ENCODE measurements at places on chromosomes 1 and 21. TPM values are rescaled to one million over a fixed set of nuclear protein-coding genes. Genes with fewer than 3 reads are reported as not detected.

Gene NCF2
- 0.45 TPM for polyA plus RNA-seq

Gene TNFAIP8L2
- 0.49 TPM for polyA plus RNA-seq

Gene SPRR1B
- polyA plus RNA-seq, result not detected

Gene AMY1B
- not detected for polyA plus RNA-seq

Gene MPZ
- polyA plus RNA-seq, result 4.0 TPM

Gene RAB25
- polyA plus RNA-seq, result 47.3 TPM

Gene GUCA2A
- polyA plus RNA-seq, result not detected

Gene XKR8
- 9.6 TPM for polyA plus RNA-seq

Gene LCE2A
- not detected for polyA plus RNA-seq
